ENCODE measurements at places on chromosomes 12 and 14.

- peak; percentile 84 for DNase-seq
Observed at GRCh38 chr14:85528080-85528896, 1.7 kb upstream of the FLRT2 start.

- DNase-seq, result no peak
Observed at GRCh38 chr14:32602699-32603098, 273.6 kb downstream of the AKAP6 start.

- DNase-seq, result no peak
Observed at GRCh38 chr12:9758119-9758518, 2.6 kb downstream of the CD69 start.

DNA sequence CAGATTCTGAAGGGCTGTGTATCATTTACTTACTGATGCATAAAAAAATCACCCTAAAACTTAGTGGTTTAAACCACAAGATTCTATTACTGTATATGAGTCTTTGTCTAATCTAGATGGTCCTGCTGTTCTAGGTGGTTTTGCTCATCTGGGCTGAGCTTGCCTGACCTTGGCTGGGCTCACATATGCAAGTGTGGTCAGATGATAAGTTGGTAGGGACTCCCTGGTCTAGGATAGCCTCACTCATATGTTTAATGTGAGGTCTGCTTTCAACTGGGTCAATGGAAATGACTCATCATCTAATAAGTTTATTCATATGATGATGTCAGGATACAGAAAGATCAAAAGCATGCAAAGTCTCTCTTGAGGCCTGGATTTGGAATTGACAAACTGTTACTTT, 887.8 kb downstream of the TRHDE start:
- DNase-seq, result no peak

DNA sequence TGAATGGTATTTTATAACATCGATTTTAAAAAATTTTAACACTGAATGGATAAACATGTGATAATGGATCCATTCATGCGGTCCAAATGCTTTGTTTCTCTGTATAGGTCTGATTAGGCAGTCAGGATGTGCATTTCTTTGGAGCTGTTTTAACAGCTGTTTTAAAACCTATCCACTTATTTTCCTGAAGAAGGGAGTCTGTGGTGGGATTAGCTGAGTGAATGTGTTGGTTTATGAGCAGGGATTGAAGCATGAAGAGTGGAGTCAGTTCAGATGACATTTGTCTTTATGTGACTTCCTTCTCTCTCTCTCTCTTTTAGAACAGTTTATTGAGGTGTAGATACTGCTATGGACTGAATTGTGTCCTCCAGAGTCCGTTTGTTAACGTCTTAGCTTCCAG, 37.7 kb downstream of the GLT8D2 start:
- no peak for DNase-seq

GRCh38 chr14:75967866-75968265, 13.9 kb downstream of the TGFB3 start:
- no peak for DNase-seq

DNA sequence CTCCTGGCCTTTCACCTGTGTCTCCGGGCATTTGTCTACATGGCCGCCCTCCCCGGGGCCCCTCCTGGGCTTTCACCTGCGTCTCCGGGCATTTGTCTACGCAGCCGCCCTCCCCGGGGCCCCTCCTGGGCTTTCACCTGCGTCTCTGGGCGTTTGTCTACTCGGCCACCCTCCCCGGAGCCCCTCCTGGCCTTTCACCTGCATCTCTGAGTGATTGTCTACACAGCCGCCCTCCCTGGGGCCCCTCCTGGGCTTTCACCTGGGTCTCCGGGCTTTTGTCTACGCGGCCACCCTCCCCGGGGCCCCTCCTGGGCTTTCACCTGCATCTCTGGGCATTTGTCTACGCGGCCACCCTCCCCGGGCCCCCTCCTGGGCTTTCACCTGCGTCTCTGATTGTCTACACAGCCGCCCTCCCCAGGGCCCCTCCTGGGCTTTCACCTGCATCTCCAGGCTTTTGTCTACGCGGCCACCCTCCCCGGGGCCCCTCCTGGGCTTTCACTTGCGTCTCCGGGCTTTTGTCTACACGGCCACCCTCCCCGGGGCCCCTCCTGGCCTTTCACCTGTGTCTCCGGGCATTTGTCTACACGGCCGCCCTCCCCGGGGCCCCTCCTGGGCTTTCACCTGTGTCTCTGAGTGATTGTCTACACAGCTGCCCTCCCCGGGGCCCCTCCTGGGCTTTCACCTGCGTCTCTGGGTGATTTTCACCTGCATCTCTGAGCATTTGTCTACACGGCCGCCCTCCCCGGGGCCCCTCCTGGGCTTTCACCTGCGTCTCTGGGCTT, 68.0 kb upstream of the GALNT9 start:
- peak; percentile 34 for DNase-seq

DNA sequence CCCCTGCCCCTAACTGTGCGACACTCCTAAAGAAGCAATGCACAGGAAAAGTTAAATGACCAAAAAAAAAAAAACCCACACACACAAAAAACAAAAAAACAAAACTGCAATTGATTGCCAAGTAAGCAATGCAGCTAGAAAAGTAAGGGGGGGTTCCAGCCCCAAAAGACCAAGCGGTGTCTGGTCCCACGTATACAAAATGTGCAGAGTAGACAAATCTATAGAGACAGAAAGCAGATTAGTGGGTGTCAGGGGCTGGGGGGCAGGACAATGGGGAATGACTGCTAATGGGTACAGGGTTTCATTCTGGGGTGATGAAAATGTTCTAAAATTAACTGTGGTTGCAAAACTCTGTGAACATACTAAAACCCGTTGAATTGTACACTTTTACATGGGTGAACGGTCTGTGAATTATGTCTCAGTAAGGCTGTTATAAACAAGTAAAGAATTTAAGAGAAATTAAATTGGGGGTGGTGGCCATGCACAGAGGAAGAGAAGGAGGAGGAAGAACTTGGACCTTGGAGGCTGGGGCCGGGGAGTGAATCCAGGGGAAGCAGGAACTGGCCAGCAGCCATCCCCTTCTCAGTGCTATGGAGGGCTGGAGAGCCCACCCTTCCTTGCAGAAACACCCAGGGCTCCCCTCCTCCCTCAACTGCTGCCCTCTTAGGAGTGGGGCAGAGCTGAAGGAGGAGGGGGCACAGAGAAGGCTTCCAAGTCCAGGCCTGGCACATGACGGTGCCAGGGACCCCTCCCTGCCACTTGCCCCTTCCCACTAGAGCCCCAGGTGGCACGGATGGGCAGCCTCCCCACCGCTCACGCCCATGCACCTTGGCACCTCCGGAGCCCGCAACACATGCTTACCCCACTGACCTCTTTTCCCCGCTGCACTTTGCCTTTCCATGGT, 45.4 kb downstream of the KDM2B start:
- peak; percentile 47 for DNase-seq

DNA sequence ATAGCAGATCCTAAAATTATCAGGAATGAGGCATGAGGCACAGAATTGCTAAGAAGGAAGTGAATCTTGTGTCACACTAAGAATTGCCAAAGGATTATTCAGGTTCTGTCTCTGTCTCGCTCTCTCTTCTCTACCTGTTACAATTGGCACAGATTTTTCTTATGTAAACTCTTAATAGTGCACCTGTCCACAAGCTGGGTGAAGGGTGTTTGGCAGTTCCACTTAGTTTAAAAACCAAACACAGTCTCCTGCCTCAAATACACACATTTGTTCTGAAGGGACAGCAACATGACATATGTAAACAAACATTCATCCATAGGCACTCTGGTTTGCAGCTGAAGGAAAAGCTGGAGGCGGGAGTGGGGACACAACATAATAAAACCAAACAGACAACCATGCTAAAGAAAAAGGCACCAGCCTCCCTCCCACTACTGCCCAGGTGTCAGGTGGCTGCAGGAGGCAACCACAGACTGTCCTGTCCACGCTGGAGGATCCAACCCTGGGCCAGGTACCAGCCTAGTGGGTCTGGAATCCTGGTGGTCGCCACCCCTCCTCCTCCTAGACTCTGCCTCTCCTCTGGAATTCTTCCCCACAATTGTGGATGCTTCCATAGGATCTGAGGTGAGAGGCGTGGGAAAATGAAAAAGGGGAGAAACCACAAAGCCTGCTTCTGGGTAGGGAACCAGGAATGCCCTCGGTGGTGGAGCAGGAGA, 81.2 kb downstream of the TMEM260 start:
- DNase-seq, result no peak

DNA sequence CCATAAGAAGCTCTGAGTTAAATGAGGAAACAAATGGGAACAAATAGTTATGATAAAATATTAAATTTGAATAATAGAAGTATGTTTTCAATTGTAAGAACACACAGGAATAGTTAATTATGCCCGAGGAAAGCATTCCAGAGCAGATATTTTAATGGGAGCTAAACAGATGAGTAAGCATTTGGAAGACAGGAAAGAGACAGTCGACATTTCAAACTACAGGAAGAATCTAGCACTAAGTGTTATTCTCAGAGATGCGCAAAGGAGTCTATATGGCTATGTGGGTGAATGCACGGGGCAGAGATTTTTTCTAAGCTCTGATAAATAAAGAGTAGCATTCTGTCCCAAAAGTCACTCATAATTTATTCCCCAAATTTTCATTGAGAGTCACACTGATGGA, 64.5 kb upstream of the SSTR1 start:
- DNase-seq, result no peak

DNA sequence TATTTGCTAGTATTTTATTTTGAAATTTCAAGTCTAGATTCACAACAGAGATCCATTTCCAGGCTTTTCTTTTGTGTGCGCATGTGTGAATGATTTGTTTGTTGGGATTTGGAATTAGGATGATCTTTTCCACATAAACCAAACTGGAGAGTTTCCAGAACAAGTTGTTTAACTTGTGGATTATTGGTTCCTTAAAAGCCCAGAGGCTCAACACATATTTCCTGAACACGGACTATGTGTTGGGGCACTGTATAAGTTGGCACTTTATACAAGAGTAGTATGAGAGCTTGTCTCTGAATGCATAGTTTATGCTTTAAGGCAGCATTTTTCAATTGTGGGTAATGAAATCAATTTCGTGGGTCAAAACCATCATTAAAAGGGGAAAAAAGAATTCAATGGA, 67.3 kb upstream of the FUT8 start:
- no peak for DNase-seq

DNA sequence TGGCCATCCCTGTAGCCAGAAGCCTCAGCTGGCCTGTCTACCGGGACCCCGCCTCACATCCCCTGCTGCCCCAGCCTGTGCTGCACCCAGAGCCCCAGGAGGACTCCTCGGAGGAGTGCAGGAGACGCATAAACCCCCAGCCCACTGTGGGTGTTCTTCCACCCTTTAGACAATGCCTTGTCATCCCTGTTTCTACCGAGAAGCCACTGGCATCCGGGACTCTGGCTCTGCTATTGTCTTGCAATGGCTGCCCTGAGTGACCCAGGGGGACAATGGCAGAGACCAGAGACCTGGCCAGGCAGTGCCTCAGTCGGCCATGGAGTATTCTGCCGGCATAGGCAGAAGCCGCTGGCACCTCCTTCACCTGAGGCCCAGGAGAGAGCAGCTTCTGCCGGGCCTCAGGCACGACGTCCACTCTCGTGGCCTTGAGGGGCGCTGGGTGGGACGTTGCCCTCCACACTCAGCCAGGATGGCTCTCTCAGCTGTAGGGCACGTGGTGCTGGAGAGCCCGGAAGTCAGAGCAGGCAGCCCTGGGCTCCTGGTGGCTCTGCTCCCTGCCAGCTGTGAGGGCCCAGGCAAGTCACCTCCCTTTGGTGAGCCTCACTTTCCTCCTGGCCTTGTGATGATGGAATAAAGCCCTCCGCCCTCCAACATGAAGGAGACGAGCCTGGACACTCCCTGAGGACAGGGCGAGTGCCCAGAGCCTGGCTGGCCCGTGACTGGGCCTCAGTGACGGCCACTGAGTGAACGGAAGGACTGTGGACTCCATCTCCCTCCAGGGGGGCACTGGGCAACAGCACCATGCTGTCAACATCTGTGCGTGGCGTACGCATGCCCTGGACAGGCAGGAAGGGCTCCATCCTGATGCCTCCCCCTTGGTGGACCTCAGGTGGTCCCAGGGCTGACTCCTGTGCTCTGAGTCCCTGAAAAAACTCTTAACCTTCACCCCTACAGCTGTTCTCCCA, 41.0 kb downstream of the TRAFD1 start:
- DNase-seq, result no peak

DNA sequence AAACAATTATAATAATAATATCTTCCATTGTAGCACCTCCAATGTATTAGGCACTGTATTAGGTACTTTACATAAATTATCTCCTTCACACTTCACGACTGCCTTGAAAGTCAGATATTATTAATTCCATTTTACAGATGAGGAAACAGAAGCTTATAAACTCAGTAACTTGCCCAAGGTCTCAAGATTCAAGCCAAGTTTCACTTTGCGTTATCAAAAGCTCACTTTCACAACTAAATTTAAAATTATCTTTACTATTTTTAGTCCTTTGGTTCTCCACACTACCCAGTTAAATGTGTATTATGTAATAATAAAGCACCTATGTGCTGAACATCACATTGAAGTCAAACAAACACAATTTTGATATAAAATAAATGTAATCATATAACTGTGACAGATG, 55.8 kb downstream of the NUMB start:
- no peak for DNase-seq

Measured in lung (tissue), 17 donors.